ENCODE measurements at places on chromosomes 16 and 17.

DNA sequence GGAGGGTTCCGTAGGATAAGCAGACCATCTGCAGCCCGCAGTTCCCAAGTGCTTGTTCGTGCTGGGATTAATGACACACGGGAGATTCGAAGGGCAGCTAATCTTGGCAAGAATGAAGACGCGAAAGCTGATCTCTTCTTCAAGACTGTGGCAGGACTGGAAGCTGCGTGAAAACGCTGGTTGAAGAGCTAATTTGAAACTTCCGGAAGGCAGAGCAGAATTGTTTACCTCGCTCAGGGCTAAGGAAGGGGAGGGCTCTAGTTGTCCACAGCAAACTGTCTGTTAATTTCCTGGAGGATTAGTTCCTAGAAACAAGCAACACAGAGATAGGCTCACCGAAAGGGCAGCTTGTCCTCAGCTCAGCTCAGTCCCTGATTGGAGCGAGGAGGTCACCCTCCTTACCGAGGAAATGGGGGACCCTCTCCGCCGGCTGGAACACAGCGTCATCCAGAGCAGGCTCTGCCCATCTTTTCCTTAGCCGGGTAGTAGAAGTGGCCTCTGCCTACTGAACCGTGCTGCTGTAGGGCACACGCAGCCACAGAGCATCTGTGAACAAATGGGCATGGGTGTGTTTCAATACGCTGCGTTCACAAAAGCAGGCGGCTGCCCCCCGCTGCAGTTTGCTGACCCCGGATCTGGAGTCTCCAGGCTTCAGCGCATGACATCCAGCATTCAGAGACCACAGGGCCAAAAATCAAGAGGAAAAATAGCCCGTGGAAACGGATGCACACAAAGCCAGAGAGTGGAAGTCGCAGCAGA lies 16.7 kb upstream of the BAIAP2 start:
- no peak for DNase-seq

GRCh38 chr17:58320570-58321323 lies 7.8 kb downstream of the TSPOAP1 start:
- DNase-seq = peak; percentile 8

- DNase-seq = no peak
These were observed 76.9 kb downstream of the CYB561 start for GRCh38 chr17:63369233-63369632.

DNA sequence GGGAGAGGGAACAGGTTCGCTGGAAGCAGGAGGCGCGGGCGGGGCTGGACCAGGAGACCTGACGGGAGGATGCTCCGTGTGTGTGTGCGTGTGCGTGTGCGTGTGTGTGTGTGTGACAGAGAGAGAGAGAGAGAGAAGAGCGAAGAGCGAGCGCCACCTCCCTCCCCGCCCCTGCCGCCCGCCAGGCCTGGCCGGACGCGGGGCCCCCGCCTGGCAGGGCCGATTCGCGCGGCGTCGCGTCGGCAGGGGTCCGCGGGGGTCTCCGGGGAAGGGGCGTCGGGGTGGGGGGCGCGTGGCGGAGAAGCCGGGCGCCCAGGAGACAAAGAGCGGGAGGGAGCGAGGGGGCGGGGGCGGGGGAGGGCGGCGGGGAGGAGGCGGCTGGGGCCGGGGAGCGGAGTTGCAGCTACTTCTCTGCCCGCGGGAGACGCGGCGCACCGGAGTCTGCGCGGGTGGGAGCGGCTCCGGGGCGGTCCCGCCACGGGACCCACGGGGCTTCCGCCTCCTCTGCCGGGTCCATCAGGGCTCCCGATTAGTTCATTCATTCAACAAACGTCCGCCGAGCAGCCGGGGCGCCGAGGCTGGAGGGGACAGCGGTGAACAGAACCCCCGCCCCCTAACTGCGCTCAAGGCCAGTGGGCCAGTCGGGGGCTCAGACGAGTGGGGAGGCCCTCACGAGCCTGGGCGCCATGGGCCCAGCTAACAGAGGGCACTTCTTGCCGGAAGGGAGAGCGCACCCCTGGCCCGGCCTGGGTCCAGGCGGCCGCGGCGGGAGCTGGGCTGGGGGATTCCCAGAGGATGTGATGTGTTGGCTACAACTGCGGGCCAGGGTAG lies at the start of gene SAMD14:
SAMD14 (minus strand) TSS at position 433 of the 831 bp plus-strand sequence. CDS start 5,201 bp downstream, outside the sequence.
- DNase-seq = peak; percentile 92

- DNase-seq = no peak
These were observed 10.6 kb downstream of the QRICH2 start for GRCh38 chr17:76297436-76297835.

GRCh38 chr17:72465191-72466024 lies 344.6 kb downstream of the SOX9 start:
- DNase-seq = peak; percentile 57

DNA sequence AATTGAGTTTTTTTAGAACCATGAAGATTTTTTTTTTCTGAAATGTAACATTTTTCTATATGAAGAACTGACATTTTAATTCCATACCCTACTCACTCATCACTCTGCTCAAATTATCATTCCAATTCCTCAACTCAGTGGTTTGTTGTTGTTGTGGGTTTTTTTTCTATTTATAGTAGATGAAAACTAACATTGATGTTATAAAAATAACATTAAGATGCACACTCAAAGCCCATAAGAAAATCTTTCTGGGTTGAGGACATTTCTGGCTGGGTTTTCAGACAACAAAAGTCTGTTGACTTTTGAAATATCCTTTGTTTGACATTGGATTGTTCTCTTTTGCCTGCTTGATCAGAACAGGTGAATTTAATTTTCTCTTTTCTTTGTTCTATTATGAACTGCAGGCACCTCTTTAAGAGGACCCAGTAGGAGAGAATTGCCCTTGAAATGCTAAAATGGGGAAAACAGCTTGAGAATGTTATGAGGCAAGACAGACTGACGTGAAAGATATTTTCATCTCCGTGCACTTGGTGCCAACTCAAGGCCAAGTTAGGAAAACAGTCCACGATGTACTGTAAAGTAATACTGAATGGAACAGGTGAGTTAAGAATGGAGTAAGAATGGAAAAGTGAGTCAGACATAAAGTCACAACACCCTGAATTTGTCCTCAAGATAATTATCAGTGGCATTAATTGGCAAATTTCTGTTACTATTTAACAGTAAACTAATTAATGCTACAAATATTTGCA lies 16.1 kb upstream of the ABCA5 start:
- no peak for DNase-seq

GRCh38 chr17:19285213-19285900 lies 48.2 kb downstream of the EPN2 start:
- DNase-seq = no peak

- no peak for DNase-seq
These were observed 212.8 kb upstream of the ELAC2 start for GRCh38 chr17:13230350-13231264.

DNA sequence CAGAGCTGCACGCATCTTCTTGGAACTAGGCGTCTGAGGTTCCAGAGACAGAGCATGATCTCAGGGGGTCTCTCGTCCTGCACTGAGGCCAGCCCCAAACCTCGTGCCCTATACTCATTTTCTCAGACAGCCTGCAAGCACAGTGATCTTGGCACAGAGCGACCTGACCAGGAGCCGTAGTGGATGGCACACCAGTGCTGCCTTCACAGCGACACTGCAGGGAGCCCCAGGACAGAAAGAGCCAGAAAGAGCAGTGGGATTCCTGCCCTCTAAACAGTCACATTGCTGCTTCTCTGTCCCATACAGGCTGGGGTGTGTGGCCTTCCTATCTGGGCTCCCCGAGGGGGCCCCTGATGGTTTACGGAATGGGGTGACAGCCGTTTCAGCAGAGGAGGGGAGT lies 131.0 kb downstream of the RBFOX3 start:
- no peak for DNase-seq

- no peak for DNase-seq
These were observed 2.9 kb downstream of the RPL38 start for GRCh38 chr17:74206332-74206818.

DNA sequence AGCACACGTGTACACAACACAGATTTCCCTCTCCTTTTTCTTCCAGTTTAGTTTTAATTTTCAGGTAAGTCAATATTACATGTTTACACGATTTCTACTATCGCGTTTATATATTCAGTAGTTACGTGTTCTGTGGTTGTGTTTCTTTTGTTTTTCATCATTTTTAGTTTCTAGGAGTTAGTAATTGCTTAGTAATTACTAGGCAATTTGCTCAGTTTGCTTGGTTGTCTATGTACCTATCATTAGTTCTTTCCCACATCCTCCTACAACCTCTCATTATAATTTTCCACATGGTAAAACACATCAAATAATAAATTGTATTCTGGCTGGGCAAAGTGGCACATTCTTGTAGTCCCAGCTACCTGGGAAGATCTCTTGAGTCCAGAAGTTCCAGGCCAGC lies 24.6 kb upstream of the GUCY2D start:
- no peak for DNase-seq

GRCh38 chr17:48003417-48004151 lies 32.7 kb downstream of the CDK5RAP3 start:
- no peak for DNase-seq

DNA sequence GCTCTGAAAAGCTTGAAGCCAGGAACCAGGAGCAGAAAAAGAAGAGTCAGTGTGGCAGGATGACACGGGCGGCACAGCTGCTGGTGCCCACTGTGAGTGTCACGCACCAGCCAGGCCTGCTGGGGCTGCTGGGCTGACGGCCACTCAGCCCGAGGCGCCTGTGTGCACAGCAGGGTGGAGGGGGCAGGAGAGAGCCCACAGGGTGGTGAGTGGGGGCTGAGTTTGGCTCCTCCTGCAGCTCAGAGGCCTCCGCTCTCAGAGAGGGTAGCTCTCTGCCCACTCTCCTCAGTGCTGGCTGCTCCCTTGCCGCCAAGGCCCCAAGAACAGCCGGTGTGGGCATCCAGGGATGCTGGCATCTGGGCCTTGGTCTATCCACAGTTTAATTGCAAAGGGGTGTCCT lies 59.6 kb downstream of the GSG1L start:
- no peak for DNase-seq

- no peak for DNase-seq
These were observed 82.1 kb downstream of the KSR1 start for GRCh38 chr17:27538156-27538955.

- no peak for DNase-seq
These were observed 7.6 kb downstream of the ALKBH5 start for GRCh38 chr17:18191236-18191667.

GRCh38 chr17:6959700-6960099 lies 36.1 kb upstream of the ALOX12 start:
- DNase-seq = no peak

- no peak for DNase-seq
These were observed 61.0 kb downstream of the TNRC6C start for GRCh38 chr17:78019367-78019975.

DNA sequence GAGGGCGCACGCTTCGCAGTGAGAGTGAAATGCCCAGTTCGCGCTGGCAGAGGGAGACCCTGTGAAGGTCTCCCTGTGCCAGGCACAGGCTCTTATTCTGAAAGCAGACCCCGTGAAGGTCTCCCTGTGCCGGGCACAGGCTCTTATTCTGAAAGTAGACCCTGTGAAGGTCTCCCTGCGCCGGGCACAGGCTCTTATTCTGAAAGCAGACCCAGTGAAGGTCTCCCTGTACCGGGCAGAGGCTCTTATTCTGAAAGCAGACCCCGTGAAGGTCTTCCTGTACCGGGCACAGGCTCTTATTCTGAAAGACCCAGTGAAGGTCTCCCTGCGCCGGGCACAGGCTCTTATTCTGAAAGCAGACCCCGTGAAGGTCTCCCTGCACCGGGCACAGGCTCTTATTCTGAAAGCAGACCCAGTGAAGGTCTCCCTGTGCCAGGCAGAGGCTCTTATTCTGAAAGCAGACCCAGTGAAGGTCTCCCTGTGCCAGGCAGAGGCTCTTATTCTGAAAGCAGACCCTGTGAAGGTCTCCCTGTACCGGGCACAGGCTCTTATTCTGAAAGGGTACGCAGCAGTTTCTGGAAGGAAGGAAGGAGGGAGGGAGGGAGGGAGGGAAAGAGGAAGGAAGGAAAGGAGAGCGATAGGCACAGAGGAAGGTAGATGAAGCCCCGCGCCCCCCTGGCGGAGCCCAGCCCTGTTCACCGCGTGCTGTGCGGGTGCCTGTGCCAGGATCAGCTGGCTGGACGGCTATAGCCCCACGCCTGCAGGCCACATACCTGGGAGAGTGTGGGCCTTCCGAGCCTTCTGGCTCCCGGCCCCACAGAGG lies 55.3 kb downstream of the WDR45B start:
- no peak for DNase-seq

GRCh38 chr16:86681031-86681756 lies 102.8 kb downstream of the FOXL1 start:
- no peak for DNase-seq

DNA sequence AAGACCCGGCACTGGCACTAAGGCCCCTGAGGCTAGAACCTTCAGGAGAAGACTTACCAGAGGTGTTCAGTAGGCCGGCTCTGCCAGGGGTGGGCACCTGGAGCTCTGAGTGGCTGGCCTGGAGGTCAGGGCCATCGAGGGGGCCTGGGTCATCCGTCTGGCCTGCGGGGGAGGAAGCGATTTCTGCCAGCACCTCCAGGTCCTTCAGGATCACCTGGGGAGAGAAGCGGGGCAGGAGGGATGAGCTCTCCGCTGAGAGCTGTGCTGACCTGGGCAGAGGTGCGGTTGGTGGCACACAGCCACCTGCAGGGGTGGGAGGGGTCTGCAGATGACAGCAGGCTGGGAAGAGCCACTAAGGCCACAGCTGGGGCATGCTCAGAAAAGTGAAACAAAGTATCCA lies 56.6 kb downstream of the VAC14 start:
- no peak for DNase-seq

DNA sequence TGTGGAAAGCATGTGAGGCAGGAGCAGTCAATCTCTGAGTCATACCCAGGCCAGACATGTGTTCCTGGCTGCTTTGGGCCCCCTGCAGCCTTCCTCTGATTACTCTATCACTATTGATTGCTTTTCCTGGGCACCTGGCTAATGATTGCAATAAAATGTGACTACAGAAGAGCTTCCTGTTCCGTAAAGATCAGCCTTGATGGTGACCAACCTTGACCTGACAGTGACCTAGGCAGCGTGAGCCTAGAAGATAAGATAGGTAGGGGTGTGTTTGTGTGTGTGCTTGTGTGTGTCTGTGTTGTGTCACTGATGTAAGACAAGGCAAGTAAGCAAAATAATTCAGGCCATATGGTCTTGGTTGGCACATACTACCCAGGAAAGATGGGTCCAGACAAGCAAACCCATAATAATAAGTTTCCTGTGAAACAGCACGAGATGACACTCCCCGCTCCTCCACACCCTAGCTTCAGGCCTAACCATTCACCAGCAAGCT lies 367.7 kb upstream of the CDH11 start:
- no peak for DNase-seq

- DNase-seq = no peak
These were observed 1.5 kb upstream of the LGALS3BP start for GRCh38 chr17:78981010-78981888.

GRCh38 chr17:62673614-62674362 lies 46.3 kb downstream of the MRC2 start:
- no peak for DNase-seq

DNA sequence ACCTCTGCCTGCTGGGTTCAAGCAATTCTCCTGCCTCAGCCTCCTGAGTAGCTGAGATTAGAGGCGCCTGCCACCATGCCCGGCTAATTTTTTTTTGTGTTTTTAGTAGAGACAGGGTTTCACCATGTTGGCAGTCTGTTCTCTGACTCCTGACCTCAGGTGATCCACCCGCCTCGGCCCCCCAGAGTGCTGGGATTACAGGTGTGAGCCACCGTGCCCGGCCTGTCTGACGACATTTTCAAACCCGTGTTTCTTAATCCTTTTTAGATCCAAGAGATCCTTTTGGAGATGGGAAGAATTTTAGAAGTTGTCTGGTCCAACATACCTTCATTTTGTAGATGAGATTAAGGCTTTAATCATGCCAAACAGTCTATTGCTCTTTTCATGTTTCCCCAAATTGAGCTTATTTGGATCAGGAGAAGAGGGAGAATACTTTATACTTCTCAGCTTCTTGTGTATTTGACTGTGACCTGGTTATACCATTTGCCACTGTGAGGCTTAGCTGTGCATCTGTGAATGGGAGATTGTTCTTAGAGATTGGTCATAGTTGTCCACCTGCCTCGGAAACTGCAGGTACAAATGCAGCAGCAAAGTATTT lies 25.8 kb downstream of the USP10 start:
- DNase-seq = no peak
